Daoy (cell line): ENCODE measurements at places on chromosomes 6 and 20. TPM values are rescaled to one million over a fixed set of nuclear protein-coding genes. Genes with fewer than 3 reads are reported as not detected.

Gene TFAP2B
- not detected in 2 replicates for total RNA-seq

Gene RHAG
- not detected in 2 replicates for total RNA-seq

Gene COL9A3
- 0.97 and 6.1 TPM in 2 replicates for total RNA-seq

Gene MOCS3
- total RNA-seq: 7.4 TPM in 2 replicates

Gene AKAP12
- total RNA-seq: 380 and 396 TPM in 2 replicates

Gene GPLD1
- 0.33 and 2.5 TPM in 2 replicates for total RNA-seq

Gene ZC2HC1B
- total RNA-seq: not detected in 2 replicates

Gene THBS2
- total RNA-seq: 12.5 and 16.1 TPM in 2 replicates

DNA sequence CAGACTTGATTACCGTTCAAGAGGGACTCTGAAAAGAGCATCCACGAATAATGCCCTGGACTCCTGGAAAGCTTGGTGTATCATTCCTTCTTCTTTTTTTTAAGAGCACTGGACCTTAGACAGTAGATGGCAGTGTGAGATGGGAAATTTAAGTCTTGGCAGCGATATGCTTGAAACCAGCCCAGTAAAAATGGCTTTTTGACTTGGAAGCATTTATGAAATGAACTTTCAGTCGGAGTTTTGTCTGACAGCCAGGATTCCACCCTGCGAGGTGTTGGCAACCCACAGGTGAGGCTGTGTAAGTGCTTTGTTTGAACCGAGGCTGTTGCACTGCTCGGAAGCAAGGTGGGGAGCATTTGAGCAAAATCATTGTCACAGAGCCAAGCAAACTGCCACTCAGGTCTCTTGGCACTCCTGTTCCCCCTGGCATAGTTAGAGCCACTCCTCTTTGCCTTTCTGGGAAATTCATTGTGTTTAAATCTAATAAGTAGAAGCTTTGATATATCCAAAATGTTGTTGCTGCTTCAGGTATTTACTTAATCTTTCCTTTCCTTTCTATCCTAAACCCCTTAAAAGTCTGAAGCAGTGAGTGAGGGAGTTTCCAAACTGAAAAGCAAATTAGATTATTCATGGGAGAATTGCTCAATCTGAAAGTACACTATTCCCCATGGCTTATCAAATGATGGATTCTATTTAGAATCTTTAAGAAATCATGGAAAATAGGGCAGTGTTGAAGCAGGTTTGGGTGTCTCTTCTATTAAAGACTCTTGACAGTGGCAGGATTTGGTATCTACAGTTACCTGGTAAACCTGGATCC is 272.8 kb upstream of the SLC35B3 start:
- peak; percentile 56 for DNase-seq

DNA sequence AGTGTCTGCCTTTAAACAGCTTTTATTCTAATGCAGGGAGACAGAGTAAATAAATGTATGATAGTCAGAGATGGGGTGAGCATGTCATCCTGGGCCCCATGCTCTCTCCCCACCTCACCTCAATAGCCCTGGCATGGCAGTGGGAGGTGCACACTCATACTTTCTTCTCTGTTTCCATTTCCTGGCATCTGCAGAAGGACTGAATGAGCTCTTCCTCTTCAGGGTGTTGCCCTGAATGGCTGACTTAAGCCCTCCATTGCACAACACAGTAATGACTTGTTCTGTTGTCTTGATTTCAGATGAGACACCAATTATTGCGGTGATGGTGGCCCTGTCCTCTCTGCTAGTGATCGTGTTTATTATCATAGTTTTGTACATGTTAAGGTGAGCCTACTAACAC is 57.0 kb upstream of the GNRH2 start:
- peak; percentile 9 for DNase-seq

GRCh38 chr6:155795173-155795796 is 339.6 kb upstream of the NOX3 start:
- DNase-seq: no peak

DNA sequence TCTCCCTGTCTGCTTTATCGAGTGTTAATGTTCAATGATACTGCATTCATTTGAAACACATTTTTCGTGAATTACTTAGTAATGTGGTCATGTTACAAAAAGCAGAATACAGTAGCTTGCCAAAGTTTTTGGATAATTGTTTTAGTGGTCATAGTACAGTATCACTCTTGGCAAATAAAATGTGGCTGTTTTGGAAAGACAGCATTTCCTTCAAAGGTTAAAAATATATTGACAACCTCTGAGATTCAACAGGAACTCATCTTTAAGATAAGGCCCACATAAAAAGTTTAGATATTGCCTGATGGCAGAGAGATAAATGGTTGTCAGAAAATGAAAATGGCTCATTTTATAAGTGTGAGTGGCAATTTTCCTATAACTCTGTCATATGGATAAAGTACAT is 297.7 kb upstream of the MAN1A1 start:
- no peak for DNase-seq

DNA sequence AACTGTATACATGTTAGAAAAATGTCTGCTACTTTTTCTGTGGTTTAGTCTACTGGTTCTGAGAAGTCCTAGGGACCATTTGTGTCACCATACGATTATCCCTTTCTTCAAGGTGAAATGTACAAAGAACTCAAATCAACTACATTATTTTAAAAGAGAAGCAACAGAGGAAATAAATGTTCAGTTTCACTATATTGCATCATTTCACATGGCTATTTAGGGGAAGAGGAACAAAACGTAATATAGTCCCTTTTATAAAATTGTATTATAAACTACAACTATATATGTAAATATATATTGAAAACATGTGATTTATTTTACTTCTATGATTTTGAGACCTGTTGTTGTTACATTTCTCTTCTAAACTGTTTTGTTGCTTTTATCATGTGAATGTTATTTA is 1308.0 kb downstream of the EPHA7 start:
- no peak for DNase-seq

DNA sequence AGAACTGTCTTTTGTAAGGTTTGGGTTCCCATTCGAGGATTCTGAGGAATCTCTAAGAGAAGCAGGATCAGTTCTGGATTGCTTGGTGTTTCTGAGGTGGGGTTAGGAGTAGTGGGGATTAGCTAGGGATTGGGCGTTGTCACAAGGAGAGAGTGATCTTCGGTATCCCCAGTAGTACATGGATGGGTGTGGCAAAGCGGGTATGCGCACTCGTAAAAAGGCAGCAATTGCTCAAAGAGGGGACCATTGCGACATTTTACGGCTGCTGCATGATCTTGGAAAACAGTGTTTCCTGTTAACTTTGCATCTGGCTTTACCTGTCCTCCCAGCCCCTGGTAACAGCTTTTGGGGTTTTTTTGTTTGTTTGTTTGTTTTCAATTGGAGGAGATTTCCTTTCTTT is 9.7 kb upstream of the ZSCAN9 start:
- peak; percentile 23 for DNase-seq

GRCh38 chr6:24923885-24924401 is 11.8 kb downstream of the RIPOR2 start:
- no peak for DNase-seq

GRCh38 chr20:34720266-34720665 is 16.1 kb downstream of the TP53INP2 start:
- DNase-seq: no peak

GRCh38 chr6:166203641-166204222 is 36.1 kb upstream of the TBXT start:
- DNase-seq: no peak

- DNase-seq: no peak
Measured at GRCh38 chr6:133827766-133828165, 61.1 kb upstream of the TCF21 start.

- peak; percentile 64 for DNase-seq
Measured at GRCh38 chr6:30554962-30555815, 1.1 kb downstream of the GNL1 start.

- no peak for DNase-seq
Measured at GRCh38 chr6:41932378-41932777, 9.2 kb downstream of the CCND3 start.

DNA sequence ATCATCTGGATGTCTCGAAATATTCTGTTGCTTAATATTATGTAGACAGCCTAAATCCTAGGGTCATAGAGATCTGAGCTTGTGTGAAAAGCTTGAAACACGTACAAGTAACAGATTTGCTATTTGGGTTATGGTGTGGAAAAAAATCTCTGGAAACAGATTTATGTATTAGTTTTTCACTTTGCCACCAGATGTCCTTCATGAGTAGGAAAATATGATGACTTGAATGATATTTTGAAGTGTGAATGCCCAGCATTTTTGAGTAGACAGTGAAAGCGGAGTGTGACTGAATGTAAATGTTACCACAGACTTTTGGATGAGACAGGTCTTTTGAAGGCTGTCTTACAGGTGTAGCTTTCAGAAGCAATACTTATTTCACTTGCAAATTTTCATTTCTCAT is 4.2 kb upstream of the BMP6 start:
- peak; percentile 27 for DNase-seq

DNA sequence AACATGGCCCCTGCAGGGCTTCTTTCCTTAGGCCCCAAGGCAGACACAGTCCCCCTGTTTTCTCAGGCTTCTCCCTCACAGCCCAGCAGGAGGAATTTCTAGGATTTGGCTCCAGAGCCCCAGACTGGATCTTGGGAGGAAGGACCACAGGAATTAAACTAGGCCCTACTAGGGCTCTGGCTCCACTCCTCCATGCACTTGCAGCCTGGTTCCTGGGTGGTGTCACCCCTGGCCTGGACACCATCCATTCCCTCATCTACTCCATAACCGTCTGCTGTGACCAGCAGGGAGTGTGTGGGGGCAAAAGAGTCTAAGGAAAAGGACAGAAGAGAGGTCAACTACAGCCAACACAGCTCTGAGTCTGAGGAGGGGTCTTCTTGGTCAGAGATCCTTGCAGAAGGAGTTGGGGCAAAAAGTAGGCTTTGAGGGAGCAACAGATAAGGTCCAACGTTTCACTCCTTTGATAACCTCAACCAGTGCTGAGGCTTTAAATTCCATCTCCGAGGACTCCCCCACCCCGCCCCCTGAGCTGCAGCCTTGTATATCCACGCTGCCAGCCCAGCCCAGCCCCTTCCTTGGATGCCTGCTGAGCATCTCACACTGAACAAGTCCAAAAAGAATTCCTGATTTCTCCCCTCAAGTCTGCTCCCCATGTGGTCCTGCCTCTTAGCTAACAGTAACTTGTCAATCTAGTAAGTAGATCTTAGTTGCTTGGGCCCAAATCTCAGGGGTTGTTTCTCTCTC is 27.9 kb upstream of the SPDEF start:
- DNase-seq: no peak

DNA sequence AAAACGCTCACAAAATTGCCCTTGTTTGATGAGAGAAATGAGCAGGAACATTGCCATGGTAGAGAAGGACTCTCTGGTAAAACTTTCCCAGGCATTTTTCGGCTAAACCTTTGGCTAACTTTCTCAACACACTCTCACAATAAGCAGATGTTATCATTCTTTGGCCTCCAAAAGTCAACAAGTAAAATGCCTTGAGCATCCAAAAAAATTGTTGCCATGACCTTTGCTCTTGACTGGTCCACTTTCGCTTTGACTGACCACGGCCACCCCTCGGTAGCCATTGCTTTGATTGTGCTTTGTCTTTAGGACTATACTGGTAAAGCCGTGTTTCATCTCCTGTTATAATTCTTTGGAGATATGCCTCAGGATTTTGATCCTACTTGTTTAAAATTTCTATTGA is 41.1 kb upstream of the PREP start:
- DNase-seq: no peak

DNA sequence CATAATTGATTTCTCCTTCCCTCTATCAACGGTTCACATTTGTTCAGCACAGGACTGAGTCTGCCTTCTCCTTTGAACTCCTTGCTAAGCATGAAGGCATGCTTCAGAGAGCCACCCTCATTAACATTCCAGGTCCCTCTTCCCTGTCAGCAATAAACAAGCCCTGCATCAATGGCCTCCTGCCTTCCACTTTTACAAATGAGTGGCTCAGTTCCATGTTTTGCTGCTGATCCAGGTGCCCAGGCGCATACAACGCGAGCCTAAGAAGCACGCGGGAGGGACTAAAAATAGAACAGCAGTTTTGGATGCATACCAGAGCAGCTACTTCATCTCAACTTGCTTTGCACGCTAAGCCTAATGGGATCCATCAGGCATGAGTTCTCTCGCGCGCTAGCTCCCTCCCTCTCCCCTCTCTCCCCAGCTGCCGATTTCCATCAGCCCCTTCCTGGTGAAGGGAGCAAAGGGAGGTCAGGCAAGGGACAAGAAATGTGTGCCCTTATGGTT is 53.4 kb downstream of the TRAF3IP2 start:
- DNase-seq: peak; percentile 91

GRCh38 chr20:5526516-5526915 is 209.8 kb upstream of the PROKR2 start:
- no peak for DNase-seq

DNA sequence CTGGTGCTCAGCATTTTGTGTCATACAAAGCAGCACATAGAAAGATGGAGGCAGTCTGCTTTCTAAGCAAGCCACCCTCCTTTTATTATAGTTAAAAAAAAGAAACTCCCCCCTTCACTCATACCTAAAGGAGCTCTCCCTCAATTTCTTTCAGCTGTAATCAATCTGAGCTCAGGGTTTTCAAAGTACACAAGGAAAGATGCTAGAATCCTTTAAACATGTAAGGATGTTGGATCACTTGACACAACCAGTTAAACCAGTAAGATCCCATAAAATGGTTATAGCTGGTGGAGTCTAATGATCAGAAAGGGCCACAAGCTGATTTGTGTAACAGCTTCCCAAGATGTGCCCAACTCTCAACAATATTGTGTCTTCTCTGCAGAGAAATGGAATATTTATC is at the start of gene CALHM4:
TSS of gene CALHM4 (plus strand) at position 301 of the 400 bp plus-strand sequence. CDS start at position 344, 43 bp downstream.
- no peak for DNase-seq

GRCh38 chr6:75101896-75102295 is 104.0 kb downstream of the COL12A1 start:
- DNase-seq: peak; percentile 62

- DNase-seq: peak; percentile 56
Measured at GRCh38 chr6:82006027-82006738, 241.4 kb downstream of the IBTK start.

GRCh38 chr6:28525496-28526039 is at the start of gene GPX5:
Gene GPX5 (plus strand): TSS chr6:28525881. CDS start chr6:28526014, 133 bp downstream.
- peak; percentile 74 for DNase-seq

DNA sequence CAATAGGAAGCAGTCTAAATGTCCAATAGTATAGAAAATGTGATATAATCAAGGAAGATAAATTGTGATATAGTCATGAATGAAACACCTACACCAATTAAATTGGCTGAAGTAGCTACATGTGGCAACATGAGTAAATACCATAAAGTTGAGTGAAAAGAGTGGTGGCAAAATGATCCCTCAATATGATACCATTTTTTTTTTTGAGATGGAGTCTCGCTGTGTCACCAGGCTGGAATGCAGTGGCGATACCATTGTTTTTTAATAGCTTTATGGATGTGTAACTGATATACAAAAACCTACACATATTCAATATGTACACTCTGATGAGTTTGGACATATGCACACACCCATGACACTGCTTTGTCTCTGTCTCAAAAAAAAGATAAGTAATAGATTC is 20.9 kb upstream of the ILRUN start:
- peak; percentile 19 for DNase-seq

- peak; percentile 57 for DNase-seq
Measured at GRCh38 chr6:80639181-80639629, 532.7 kb downstream of the BCKDHB start.

- peak; percentile 28 for DNase-seq
Measured at GRCh38 chr20:44247131-44247571, at the start of gene GDAP1L1. Gene GDAP1L1 (plus strand): TSS chr20:44247308. CDS start chr20:44247335, 27 bp downstream.

DNA sequence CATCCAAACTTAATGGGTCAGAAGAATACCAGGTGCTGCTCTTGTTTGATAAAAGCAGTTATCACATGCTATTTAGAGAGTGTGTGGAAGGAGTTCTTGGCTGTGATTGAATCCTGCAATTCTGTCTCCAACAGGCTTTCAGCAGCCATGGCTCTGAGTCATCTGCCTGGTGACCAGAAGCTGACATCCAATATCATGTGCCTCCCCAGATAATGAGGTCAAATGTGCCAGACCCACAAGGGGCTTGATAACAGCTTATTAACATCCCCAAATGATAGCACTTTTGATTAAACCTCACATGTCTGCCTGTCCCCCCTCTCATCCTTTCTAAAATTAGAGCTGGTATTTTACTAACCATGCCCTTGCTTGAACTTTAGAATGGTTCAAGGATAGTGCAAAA is 175.7 kb upstream of the PLN start:
- peak; percentile 22 for DNase-seq
